RWPE1 (cell line): ENCODE measurements at places on chromosomes 7 and 10.

DNA sequence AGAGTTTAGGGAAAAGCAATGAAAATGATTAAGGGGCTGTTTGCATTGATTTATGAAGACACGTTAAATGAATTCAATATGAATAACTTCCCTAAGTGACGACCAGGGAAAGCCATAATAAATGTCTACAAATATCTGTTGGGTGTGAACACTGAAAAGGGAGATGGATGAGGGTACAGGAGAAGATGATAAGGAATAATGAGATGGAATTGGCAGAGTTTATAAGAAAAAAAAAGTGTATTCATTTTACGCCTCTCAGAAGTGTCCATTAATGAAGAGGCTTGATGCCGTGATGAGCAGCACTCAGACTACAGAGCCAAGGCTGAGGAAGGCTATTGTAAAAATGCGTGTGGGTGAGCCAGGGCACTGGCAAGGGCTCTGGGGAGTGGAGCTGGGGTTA is 346.7 kb upstream of the AKR1E2 start:
- DNase-seq = no peak

DNA sequence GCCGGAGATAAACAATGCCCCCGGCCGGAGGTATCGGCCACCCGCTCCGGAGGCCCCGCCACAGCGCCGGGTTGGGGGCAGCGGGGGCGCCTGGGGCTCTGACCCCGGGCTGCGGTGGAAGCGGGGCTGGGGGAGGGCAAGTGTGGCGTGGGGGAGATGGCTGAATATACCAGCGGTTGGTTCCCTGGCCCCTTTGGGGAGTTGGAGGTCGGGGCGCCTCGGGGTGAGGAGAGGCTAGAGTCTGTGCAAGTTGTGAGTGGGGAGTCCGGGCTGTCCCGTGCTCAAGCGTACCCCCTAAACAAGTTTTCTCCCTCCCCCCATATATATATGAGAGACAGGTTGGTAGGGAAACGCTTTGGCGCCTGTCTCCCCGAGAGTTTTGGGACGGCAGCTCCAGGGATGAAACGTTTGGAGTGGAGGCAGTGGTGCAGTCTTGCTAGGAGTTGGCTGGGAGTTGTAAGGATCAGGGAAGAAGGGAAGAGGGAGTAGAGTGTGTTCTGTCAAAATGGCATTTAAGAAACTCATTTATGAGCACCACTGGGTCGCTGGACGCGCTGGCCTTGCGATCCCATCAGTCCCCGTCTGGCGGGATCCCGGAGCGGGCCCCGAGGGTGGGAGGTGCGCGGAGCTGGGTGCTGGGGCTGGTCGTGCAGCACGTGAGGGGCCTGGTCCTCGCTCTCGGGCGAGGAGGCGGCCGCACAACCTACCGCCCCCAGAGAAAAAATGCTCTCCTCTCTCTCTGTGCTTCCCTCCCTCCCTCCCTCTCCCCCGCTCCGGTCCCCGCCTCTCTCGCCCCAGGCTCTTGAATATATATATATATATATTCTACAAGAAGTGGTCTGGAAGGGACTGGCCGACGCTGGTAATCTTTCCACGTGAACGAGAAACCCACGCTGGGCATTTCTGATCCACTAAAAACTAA is 1.1 kb downstream of the TET1 start:
- DNase-seq = no peak

GRCh38 chr7:111229916-111230315 is 139.0 kb downstream of the LRRN3 start:
- no peak for DNase-seq

DNA sequence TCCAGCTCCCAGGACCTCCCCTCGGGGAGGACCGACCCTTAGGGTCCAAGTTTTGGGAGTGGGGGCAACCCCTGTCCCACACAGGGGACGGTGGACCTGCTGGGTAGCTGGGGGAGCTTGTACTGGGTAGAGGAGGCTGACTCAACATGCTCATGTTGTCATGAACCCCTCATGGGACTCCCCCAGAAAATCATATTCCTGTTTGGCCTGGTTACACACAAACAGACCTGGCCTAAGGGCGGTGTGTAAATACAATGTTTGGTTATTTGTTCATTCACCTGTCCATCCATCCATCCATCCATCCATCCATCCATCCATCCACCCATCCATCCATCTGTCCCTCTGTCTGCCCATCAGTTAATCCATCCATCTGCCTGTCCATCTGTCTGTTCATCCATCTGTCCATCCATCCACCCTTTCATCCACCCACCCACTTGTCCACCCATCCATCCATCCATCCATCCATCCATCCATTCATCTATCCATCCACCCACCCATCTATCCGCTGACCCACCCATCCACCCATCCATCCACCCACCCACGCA is 92.9 kb downstream of the DNAJB6 start:
- no peak for DNase-seq

DNA sequence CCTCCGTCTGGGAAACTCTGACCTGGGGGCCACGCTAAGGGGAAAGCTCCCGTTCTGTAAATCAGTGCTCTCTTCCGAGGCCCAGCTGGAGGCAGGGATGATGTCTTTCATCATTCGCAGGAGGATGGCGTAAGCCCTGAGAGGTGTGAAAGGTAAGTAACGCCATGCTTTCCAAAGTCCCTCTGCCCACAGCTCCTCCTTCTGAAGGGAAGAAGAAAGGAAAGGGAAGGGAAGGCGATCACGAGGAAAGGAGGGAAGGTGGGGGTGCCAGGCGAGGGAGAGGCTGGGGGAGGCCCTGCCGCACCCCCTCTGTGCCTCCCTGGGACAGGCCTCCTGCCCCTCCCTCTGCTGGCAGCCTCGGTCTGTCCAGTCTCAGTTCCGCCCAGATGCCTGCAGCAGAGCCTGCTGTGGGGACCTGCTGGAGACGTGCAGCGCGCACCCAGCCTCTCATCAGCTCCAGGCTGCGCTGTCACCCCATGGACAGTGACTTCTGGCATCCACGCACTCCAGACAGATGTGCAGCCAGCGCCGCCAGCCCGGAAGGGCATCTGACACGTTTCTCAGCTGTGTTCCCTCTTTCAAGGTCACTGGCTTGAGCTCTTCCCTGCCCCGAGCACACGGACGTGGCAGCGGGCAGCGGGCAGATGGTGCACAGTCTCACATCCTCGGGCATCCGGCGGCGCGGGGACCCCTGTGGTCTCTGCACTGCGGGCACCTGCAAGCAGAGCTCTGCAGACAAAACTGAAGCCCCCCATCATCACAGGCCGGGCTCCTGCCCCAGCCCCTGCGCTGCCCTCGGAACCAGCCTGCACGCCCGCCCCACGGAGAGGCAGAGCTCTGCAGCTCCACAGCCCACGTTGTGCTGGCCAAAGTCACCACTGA is 60.6 kb downstream of the INSIG1 start:
- DNase-seq = no peak

DNA sequence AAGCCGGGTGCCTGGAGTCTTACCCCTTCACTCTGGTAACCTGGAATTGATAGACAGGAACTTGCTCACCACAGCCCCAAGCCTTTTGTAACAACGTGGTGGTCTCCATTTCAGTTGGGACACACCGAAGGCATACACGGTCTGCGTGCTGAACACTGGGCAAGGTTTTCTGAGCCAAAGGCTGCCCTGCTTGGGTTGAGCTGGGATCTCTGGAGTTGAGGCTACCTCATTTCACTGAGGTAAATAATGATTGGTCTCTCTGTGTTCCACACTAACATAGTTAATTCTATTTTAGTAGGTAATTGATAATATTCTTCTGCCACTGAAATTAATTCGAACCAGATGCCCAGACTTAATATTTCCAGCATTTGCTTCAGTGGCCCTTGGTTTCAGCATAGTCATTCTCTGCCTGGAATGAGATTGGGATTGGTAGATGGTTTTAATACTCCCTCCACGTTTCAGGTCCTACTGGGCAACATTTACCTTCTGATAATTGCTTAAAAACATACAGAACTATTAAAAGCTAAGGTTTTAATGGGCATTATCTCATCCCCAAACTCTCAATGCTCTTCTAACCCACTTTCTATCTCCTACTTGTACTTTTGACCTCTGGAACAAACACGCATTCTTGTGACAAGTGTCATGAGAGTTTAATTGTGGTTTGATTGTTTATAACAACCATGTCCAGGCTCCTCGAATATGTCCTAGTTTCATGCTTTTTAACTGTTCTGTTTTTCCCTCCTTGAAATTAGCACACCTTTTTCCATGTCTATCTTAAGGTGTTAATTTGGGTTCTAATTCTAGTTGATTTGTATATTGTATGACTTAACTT is 202.3 kb upstream of the KLF6 start:
- no peak for DNase-seq

DNA sequence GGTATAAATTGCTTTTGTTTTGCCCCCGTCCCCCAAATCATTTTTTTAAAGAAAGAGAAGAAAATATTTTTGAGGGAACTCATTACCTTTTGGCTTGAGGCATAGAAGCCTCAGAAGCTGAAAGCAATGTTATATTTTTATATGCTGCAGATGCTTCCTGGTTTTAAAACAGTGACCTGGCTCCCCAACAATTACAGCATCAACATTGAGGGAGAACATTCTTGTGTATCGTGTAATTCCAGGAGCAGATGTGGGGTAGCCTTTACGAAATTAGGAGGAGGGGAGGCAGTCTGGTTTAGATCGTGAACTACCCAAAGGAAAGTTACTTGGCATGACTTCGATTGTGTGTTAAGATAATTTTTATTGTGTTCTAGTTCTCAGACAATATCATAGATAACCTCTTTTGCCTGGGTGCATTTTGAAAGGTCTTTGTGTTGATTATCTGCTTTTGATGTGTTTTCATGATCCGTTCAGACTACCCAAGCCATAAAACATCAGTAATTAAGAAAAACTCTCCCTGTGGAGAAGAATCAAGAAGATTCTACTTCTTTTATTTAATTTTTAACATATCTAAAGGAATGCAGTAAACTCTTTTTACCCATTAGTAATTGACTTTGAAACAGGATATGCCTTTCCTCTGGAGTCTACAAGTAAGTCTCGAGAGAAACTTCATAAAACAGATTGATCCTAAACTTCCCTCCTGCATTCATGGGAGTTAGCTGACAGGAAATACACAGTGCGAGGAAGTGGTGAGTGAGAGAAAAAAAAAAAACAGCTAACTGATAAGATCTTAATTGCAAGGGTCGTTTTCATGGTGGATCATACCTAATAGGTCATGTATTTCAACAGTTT is 141.4 kb downstream of the KIAA1217 start:
- DNase-seq = no peak

DNA sequence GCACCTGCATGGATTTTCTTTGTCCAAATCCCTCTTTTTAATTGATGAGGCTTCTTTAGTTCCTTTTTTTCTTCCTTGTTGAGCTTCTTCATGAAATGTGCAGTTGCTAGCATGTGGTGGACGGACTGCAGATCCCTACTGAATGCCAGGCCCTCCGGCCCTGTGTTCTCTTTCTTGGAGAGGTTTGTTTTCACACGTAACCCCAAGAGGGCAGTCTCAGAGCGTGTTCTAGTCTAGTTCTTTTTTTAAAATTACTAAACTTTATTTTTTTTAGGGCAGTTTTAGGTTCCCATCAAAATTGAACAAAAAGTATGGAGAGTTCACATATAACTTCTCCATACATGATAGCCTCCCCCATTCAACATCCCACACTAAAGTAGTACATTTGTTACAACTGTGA is 190.0 kb downstream of the CFTR start:
- no peak for DNase-seq
